Activated CD4-positive, alpha-beta memory T cell treated with anti-CD3 and anti-CD28 coated beads for 36 hours (primary cell): ENCODE measurements at places on chromosomes 5 and 9. TPM values are rescaled to one million over a fixed set of nuclear protein-coding genes. Genes with fewer than 3 reads are reported as not detected.

Gene INSYN2B
- not detected for total RNA-seq

DNA sequence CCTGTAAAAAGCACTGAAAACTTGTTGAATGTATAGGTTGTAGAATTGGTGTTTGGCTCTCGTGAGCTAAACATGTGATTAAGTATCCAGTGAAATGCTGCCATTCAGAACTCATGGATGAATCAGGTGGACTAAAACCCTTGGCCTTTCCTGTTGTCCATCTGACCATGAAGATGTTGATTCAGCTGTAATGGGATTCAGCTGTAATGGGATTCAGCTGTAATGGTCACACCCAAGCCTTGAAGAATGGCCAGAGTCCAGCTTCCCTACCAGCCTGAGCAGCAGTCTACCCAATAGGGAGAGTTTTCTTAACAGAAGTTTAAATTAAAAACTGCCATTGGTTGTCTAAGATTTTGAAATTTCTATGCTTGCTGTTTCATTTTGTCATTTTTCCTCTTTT lies 18.1 kb downstream of the MAMDC2 start:
- no peak for DNase-seq

GRCh38 chr9:115507148-115507547 lies 389.2 kb upstream of the TNC start:
- DNase-seq: no peak

- no peak for DNase-seq
Measured at GRCh38 chr5:107915176-107915812, 244.6 kb upstream of the EFNA5 start.

DNA sequence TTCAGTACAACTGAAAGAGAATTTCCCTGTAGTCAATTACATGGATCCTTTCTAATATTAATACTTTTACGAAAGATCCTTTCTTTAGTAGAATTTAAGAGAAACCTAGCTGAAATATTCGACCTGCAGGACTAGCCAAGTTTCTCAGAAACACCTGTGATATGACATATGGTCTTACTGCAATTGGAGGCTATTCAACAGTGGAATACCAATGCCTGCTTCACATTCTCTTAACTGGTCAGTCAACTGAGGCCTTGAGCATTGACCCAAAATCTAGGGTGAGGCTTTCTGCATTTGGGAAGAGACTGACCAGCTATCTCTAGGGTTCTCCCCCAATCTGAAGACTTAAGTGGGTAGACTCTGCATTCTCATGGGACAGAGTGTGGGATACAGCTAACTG lies 12.3 kb downstream of the UBE2QL1 start:
- DNase-seq: no peak

DNA sequence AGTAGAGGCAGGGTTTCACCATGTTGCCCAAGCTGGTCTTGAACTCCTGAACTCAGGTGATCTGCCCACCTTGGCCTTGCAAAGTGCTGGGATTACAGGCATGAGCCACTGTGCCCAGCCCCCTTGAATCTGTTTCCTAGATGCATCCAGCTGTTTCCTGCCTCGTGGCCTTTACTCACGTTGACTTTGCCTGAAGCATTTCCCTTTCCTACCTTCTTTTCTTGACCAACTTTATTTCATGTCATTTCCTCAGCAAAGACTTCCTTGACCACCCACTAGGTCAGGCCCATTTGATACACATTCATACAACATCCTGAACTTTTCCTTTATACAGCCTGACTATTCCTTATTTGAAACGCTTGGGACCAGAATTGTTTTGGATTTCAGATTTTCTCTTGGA lies 51.0 kb downstream of the DOCK2 start:
- DNase-seq: no peak

DNA sequence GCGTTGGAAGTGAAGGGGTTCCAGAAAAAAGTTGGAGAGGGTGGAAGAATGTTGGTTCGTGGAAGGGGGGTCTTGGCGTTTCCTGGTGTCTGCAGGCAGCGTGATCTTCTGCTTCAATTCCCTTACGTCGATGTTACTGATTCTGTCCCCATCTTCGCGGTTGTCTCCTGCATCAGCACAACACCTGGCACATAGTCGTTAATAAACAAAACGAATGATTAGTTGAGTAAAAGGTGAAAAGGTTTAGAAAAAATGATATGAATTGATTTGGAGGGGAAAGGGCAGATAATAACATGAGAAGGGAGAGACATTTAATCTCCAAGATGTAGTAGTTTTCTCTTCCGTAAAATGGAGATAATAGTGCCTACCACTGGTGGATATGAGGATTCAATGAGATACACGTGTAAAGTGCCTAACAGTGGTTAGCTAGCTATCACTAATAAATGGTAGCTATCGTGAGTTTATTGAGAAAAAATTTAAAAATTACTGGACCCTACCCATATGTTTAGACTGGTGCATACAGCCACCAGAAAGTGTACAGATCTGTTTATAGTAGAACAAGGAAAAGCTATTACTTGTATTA lies 556 bp downstream of the MTREX start:
- DNase-seq: peak; percentile 31

GRCh38 chr5:62574599-62574998 lies 4.0 kb upstream of the LRRC70 start:
- no peak for DNase-seq

Gene DIMT1
- 46.9 TPM for total RNA-seq

DNA sequence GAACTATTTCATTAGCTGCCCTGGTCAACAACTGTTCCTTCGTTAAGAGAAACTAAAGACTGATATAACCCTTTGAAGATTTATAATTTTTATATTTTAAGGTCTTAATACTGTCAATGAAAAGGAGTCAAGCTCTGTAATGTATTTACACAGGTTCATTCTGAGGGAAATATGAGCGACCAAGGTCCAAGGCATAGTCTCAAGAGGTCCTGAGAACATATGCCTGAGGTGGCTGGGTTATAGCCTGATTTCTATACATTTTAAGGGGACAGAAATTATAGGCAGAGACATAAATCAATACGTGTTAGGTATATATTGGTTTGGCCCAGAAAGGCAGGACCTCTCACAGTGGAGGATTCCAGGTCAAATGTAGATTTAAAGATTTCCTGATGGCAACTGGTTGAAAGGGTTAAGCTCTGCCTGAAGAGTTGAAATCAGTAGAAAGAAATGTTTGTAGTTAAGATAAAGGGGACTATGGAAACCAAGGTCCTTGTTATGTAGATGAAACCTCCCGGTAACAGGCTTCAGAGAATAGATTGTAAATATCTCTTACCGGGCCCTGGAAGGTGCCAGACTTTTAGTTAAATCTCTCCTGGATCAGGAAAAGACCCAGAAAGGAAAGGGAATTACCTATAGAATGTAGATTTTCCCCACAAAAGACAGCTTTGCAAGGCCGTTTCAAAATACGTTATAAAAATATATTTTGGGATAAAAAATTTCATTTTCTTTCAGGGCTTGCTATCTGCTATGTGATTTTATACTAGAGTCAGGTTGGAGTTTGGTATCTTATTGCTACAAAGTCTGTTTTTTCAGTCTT lies 107.3 kb upstream of the PRLR start:
- no peak for DNase-seq

- no peak for DNase-seq
Measured at GRCh38 chr5:73336366-73336765, 112.2 kb downstream of the FOXD1 start.

GRCh38 chr9:114828303-114828650 lies 22.4 kb upstream of the TNFSF15 start:
- no peak for DNase-seq

GRCh38 chr5:142322747-142323479 lies 1.9 kb downstream of the SPRY4 start:
- no peak for DNase-seq

Gene FBP1
- total RNA-seq: 0.68 TPM

Gene TRAF1
- total RNA-seq: 124 TPM

GRCh38 chr5:52073993-52074689 lies 690.9 kb downstream of the ISL1 start:
- DNase-seq: no peak
